T follicular helper cell (primary cell): ENCODE measurements at places on chromosomes 12 and 14.

GRCh38 chr14:93914278-93914677 is 12.9 kb upstream of the FAM181A start:
- no peak for DNase-seq

GRCh38 chr12:130717752-130718151 is 1.7 kb upstream of the RIMBP2 start:
- no peak for DNase-seq

DNA sequence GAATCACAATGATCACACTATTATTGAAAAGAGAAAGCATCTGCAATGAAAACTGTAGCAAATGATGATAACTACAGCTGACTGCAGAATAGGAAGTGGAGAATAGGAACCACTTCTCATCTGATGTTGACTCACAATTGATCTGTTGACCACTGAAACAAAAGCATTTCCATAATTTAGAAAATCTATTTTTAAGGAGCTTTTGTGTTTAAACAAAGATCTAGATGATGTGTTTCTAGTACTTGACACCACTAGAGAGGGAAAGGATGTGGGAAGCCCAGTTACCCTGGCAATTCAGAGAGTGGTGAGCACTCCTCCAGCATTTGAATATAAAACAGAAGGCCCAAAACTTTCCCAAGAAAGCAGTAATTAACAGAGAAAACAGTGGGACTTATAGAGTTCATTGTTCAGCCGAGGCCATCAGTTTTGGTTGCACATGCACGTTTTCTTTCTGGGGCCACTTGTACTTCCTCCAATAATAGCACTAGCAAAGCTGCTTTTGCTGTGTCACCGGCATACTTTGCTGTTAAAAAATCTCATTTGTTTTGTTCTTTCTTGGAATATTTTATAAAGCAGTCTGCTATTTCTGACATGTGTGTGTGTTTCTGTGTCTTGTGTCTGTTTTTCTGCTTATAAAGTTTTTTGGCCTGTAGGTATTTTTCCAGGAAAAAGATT is 76.1 kb upstream of the HECTD1 start:
- DNase-seq: no peak

DNA sequence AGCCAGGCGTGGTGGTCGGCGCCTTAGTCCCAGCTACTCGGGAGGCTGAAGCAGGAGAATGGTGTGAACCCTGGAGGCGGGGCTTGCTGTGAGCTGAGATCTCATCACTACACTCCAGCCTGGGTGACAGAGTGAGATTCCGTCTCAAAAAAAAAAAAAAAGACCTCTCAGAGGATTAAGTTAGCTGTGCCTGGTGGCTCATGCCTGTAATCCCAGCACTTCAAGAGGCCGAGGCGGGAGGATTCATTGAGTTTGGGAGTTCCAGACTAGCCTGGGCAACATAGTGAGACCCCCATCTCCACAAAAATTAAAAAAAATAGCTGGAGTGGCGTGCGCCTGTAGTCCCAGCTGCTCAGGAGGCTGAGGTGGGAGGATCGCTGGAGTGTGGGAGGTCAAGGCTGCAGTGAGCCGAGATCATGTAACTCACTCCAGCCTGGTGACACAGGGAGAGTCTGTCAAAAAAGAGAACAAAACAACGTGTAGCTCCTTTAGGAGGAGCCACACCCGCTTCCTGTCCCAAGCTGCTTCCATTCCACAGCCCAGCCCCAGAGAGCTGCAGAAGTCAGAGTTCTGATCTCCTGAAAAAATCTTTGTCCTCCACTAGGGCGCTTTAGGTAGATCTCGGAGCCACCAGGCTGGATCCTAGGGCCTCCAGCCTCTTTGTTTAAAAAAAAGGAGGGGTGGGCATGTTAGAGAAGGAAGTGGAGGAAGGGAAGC is 11.5 kb upstream of the ULK1 start:
- no peak for DNase-seq

- DNase-seq: no peak
Observed at GRCh38 chr12:91567100-91567485, 384.5 kb upstream of the DCN start.

- no peak for DNase-seq
Observed at GRCh38 chr12:26767116-26767515, 65.9 kb downstream of the ITPR2 start.

DNA sequence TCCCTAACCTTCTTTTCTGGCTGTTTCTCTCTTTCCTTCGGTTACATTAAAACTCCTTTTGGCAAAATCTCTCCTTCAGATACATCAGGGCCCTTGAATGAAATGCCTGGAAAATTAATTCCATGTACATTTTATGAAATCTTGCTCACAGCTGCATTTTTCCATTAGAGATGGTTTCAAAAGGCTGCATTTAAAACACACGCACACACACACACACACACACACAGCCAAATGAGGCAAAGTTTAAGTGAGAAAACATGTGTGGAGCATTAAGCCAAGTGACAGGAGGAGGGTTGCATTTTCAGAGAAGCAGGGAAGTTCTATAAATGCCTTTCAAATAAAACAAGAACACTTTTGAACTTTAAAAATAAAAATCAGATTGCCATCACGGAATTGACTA is 216.4 kb downstream of the LRIG3 start:
- no peak for DNase-seq

GRCh38 chr14:101594511-101595148 is 33.3 kb downstream of the DIO3 start:
- no peak for DNase-seq

- no peak for DNase-seq
Observed at GRCh38 chr14:83913476-83913875, 1616.5 kb upstream of the FLRT2 start.

DNA sequence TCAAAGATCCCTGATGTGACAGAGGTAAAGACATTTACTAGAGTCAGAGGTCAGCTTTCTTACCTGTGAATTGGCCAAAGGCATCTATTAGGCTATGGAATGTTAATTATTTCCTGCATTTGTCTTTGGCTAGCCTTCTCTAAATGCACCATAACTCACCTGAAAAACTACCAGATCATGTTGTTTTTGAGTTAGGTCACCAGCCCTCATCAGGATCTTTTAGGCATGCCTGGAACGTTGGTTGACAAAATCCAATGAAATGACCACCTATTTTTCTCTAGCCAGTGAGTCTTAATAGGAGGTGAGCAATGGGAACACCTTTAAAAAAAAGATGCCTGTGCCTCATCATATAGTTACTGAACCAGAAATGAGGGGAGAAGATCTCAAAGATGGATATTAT is 46.2 kb downstream of the ANO4 start:
- no peak for DNase-seq

DNA sequence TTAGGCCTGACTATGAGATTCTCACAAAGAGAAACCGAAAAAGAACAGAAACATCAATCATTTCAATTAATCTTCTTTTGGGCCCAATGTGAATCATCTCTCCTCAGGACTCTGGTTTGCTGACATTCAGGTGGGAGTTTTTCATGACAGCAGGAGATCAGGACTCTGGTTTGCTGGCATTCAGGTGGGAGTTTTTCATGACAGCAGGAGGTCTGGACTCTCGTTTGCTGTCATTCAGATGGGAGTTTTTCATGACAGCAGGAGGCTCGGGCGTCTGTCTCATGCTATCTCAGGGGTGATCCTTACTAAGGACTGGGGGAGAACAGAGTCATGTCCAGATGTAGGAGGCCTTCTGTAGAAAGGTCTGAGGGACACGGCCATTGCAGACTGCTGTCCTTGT is 40.1 kb upstream of the PARP11 start:
- no peak for DNase-seq

DNA sequence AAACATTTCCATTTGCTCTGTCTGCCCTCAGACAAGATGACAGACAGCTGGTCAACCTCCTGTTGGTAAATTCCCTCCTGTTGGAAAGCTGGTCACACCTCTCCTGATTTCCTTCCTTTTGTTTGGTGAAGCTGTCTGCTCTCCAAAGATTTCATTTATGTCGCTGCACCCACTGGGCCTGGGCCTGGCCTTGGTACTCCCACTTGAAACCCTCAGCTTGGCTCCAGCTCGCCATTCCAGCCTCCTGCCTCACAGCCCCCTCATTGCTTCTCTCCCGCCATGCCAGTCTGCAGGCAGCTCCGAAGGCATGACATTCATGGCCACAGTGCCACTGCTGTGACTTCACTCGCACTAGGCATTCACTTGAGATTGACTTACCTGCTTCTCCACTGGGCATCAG is 451.8 kb downstream of the VRK1 start:
- no peak for DNase-seq

DNA sequence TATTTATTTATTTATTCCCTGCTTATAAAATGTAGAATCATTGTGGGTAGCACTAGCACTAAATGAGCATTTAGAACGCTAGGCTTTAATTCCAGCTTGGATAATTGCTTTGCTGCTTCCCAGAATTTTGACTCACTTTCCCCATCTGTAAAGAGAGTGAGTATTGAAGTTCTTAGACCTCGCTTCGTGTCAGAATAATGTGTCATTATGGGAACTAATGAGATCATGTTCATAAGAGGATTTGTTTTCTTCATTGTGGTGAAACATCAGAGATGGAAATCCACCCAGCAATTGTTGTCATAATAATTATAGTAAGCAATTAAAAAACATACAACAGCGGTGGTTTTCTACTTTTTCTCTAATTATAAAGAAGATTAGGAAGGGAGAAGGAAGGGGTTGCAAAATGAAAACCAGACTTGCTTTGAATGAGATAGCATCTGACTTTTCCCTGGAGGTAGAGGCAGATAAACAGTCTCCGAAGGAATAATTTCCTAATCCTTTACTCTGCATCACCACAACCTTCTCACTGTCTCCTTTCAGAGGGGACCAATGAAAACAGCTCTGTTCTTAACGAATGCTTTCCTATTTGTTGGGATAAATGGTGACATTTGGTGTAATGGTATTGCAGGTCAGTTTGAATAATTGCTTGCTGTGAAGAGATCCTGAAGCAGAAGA is 86.8 kb upstream of the ARHGAP5 start:
- DNase-seq: no peak

DNA sequence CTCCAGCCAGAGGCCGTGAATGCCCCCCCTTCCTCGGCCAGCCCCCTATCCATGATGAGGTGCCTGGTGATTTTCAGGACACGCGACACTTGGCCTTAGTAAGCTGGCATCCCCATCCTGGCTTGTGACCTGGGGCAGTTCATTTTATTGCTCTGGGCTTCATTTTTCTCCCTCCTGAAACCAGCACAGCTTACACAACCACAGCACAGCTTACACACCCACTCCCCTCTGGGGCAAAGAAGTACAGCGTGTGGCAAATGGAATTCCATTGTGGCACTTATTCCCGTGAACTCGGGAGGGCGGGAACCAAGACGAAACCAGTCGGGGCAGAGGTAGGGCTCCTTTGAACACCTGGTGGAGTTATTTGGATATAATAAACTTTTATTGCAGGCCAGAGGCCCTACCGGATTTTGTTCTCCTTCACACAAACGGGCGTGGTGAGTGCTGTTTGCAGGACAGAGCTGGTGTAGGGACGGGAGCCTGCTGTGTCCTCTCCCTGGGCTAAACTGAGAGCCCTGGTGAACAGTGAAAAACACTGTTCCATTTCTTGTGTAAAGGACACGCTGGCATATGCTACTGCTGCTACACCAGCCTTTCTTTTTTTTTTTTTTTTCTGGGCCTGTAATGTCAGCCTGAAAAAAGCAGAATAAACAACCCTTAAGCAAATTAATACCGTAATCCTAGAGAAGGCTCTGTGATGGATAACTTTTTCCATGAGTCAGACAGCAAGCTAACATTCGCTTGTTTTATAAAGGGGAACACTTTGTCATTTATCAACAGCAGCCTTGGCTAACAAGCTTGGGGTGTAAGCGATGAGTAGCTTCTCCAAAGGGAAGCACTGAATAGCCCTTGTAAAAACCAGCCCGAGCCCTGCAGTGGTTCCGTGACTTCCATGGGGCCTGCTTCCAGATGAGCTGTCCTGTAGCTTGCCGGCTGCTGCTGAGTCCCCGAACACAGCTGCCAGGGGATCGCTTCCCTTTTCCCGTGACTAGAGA is 29.3 kb downstream of the CD9 start:
- no peak for DNase-seq

- no peak for DNase-seq
Observed at GRCh38 chr12:77606348-77606747, 224.3 kb upstream of the NAV3 start.

GRCh38 chr12:48970702-48971334 is 717 bp downstream of the WNT10B start:
- no peak for DNase-seq

DNA sequence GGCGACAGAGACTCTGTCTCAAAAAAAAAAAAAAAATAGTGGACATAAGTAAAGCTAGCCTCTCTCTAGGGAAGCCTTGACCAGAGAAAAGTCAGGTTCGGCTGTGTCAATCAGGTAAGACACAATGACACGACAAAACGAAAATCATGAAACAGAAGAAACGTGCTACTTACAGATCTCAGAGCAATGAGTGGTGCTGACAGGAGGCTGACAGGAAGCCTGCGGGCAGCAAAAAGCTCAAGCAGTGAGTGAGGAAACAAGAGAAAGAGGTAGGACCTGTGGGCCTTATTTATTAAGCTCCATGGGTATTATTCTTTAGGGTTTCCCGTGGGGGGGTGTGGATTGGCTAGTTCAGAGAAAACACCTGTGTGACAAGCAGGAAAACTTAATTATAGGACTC is 363.1 kb downstream of the KCNH5 start:
- no peak for DNase-seq

DNA sequence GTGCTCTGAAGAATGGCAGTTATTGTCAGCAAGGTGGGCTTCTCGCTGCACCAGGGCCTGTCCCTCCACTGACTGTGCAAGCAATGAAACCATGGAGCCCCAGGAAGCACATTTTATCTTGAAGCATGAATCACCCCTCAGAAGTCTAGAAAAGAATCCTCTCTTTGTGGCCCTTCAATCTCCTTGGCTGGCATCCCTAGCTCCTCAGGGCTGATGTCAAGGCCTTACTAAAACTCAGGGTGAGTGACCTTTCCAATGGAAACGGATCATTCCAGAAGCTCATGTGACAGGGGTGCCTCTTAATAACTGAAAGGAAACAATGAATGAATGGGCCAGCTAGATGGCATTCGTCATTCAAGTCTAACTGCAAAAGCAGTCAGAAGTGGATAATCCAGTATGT is 22.3 kb upstream of the PLEKHH1 start:
- DNase-seq: no peak

- DNase-seq: no peak
Observed at GRCh38 chr12:92991134-92991533, 62.0 kb upstream of the EEA1 start.

GRCh38 chr12:8692573-8692972 is 5.2 kb upstream of the RIMKLB start:
- no peak for DNase-seq

GRCh38 chr14:89992273-89992672 is 36.5 kb downstream of the TDP1 start:
- DNase-seq: no peak

- no peak for DNase-seq
Observed at GRCh38 chr12:70543444-70543843, 93.8 kb downstream of the PTPRB start.

GRCh38 chr12:25319233-25319984 is 68.7 kb upstream of the KRAS start:
- no peak for DNase-seq
